ENCODE measurements at places on chromosomes 6 and 20. TPM values are rescaled to one million over a fixed set of nuclear protein-coding genes. Genes with fewer than 3 reads are reported as not detected.

SIRPA gene
- 25.5 TPM for total RNA-seq

DNA sequence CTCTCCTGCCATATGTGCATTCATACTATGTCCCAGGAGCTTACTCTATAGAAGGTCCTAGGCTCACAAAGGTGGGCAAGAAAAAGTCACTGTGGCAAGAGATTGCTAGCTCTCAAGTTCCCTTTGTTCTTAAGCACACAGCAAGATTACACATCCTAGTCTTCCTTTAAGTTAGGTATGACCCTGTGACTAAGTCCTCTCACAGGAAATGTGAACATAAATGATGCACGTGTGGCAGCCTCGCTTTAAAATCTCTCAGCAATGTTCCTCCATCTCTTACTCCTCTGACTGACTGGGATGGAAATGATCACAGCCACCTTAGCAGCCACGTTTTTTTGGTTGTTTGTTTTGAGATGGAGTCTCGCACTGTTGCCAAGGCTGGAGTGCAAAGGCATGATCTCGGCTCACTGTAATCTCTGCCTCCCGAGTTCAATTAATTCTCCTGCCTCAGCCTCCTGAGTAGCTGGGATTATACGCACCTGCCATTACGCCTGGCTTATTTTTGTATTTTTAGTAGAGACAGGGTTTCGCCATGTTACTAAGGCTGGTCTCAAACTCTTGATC is 35.7 kb upstream of the HAO1 start:
- no peak for DNase-seq

DNA sequence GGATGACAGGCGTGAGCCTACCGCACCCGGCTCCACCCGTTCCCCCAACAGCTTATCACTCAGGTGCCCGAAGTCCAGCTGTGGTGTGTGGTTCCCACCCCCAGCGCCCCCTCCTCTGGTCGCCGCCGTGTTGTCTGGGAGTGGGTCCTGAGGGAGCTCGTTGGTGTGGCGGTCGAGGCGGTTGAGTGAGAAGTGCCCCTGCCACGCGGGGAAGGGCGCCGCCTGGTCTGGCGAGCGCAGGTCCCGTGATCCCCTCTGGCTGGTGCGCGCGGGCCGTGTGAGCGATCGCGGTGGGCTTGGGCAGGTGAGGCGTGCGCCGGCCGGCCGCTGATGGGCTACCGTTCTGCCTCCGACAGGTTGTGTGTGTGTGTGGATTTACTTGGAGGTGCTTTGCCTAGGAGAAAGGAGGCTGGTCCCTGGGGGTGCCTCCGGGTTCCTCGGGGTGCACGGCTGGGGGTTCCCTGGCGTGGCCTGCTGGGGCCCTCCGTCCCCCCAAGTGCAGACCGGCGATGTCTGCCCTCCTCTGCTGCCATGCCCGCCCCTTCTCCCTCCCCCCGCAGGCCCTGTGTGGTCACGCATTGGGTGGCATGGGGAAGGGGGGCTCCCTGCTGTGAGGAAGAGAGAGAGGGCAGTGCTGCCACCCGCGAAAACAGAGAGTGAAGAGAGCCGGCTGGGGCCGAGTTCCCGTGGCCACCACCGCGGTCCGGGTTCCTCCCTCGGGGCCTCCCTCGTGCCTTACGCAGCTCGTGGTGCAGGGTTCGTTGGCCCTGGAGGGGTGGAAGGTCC is 336.0 kb upstream of the DEFB115 start:
- no peak for DNase-seq

GOPC gene
- total RNA-seq, result 22.7 TPM

PMEPA1 gene
- total RNA-seq, result 36.4 TPM

GRCh38 chr6:97347111-97347510 is 64.1 kb upstream of the MMS22L start:
- no peak for DNase-seq

DNA sequence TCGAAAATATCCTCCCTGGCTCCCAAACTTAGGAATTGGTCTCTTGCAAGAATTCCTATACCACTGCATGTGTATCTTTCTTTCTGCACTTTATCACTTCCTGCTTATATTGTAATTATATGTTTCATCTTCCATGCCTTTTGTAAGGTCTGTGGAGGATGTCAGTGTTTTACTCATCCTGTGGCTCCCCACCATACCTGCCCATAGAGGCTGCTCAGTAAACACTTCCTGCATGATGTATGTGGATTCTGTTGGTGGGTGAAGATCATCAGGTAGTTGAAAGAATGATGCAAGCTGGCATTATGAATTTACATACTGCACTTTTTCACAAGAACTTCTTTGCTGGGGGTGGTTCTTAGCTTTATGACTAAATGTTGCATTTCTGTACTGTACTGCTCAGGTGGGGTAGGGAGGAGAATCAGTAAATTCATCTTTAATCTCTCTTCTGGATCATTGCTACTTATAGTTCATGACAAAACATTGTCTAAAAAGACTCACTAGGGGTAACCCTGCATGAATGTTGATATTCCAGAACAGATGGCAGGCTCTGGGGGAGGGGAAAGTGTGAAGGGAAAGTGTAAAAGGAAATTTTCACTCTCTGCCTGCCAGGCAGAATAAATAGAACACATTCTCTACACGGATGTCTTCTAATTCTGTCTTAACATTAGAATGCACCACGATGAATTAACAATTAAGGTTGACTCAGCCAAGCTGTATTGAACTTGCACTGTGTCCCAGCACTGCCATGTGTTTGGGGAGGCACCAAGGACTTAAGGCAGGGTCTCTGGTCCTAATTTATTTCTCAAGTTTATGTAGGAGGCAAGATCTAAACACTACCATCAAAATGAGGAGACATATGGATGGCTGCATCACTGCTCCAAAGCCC is 36.0 kb upstream of the KLHL31 start:
- DNase-seq, result no peak

TSPO2 gene
- not detected for total RNA-seq
